EH (cell line): ENCODE measurements at places on chromosomes 12 and 14.

DNA sequence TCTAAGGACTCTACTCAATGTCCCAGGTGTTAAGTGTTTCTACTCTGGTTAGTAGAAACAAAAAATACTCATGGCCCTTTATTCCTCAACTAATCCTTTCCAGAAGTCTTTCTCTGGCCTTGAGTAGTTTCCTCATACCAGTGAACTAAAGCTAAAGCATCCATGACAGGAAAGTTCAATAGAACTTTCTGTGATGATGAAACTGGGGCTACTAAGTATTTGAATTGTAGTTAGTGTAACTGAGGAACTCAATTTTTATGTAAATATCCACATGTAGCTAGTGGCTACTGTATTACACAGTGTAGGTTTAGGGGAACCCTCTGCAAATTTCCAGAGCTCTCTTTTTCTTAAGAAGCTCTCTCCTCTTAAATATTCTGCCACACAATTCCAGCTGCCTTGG is 63.7 kb downstream of the R3HDM2 start:
- peak; percentile 1 for DNase-seq

DNA sequence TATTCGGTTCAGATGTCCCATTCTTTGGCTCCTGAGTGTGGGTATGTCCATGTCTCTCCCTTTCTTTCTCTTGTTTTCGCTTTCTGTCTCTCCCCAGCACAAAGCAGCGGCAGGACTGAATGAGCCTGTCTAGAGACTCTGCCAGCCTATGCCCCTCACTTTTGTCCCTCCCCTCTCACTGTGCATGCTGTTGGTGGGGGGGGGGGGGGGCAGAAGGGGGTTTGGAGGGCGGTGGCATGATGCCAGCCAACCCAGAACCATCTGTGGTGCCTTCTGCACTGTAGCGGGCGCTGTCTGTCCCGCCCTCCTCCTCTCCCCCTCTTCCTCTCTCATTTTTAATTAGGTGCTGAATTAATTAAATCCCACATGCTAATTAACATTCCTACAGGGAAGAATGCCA is 17.7 kb downstream of the NGDN start:
- no peak for DNase-seq

DNA sequence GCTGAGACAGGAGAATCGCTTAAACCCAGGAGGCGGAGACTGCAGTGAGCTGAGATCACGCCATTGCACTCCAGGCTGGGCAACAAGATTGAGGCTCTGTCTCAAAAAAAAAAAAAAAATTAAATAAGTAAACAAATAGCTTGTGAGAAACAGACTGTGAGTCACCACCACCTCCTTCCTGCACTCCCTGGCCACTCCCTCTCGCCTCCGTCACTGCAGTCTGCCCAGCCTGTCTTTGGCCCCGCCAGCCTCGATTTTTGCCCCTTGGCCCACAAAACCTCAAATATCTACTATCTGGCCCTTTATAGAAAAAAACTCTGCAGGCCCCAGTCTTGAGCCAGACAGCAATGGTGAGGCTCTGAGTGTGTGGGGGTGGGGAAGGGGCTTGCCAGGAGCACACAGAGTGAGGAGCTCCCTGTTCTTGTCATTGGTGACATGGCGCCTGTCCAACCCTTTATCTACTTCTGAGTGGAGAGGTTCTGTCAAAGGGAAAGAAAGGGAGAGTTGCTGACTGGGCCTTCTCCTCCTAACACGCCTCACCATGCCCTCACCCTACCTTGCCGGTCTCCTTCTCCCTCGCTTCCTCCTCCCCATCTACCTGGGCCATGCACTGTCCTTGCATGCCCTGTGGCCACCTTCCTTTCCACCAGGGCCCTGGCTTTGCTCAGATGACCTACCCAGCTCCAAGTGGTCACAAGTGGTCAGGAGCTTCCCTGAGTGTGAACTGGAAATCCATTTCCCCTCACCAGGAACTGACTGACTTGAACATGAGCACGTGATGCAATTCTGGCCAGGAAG is 22.1 kb downstream of the LGMN start:
- DNase-seq, result peak; percentile 94

- peak; percentile 16 for DNase-seq
These were observed 503.5 kb downstream of the LRFN5 start for GRCh38 chr14:42110167-42110566.

GRCh38 chr14:104345621-104346462 is 207.5 kb downstream of the KIF26A start:
- no peak for DNase-seq

DNA sequence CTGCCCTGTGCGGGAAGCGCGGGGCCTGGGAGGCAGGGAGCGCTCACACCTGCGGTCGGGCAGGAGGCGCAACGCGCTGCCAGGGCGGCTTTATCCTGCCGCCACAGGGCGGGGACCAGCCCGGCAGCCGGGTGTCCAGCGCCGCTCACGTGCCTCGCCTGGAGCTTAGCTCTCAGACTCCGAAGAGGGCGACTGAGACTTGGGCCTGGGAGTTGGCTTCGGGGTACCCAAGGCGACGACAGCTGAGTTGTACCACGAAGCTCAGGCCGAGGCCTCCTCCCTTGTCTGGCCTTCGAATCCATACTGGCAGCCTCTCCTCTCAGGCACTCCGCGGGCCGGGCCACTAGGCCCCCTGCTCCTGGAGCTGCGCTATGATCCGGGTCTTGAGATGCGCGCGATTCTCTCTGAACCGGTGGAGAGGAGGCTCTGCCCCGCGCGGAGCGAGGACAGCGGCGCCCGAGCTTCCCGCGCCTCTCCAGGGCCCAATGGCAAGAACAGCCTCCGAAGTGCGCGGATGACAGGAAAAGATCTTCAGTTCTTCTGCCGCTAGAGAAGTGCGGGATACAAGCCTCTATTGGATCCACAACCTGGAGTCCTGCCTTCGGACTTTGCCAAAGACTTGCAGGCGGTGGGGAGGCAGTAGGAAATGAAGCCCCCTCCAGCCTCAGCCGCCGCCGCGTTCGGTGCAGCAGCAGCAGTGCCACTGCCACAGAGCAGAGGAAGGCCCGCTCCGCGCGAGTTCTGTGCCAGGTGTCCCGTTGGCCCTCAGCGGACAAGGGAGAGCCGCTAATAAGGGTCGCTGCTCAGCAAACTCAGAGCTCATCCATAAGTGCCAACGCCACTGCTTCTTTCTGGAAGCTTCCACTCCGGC is 6.8 kb downstream of the SIX1 start:
- no peak for DNase-seq

- no peak for DNase-seq
These were observed 49.9 kb downstream of the AEBP2 start for GRCh38 chr12:19489168-19489567.
